HepG2 (cell line): ENCODE measurements at places on chromosomes 7 and 10. TPM values are rescaled to one million over a fixed set of nuclear protein-coding genes. Genes with fewer than 3 reads are reported as not detected.

AKR1C4 gene
- 0.18 and 0.28 TPM in 2 replicates for total RNA-seq

SLC26A4 gene
- total RNA-seq: 0.11 TPM in 1 of 2 replicates, not detected in the other

VWDE gene
- 0.14 and 0.27 TPM in 2 replicates for total RNA-seq

SGCE gene
- 31.4 and 52.3 TPM in 2 replicates for total RNA-seq

SLIT1 gene
- 0.07 and 0.33 TPM in 2 replicates for total RNA-seq

GRCh38 chr10:131847241-131847783 lies 53.5 kb upstream of the PPP2R2D start:
- peaks cover 6% of the 10 kb centered on the region for H3K27me3 ChIP-seq
- H3K4me1 ChIP-seq: no peaks in the 10 kb centered on the region
- no peak for DNase-seq

DNA sequence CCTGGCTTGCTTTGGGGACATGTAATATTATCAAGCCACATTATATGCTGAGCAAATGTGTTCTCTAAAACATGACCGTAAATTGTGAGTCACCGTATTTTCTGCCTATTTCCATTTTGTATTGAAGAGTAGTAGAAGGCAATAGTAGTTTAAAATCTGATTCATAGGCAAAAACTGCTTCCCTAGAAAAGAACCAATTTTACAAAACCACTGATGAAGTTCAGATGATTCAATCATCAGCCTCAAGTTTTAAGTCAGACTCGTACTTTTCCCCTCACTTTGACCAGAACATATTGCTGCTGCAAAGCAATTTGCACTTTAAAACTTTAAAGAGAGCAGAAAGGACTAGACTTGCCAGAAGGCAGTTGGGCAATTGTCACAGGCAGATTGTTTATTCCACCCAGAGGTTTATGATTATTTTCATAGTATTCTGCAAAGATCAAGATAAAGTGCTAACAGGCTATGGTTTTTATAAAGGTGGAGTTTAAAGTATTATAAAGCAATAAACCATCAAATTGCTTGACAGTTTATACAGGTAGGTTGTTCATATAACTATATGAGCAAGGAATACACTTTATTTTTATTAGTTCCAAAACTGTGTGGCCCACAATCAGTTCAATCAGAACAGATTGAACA lies 168.2 kb downstream of the ETV1 start:
- H3K27me3 ChIP-seq: no peaks in the 10 kb centered on the region
- DNase-seq: no peak
- no peaks in the 10 kb centered on the region for H3K36me3 ChIP-seq

DNA sequence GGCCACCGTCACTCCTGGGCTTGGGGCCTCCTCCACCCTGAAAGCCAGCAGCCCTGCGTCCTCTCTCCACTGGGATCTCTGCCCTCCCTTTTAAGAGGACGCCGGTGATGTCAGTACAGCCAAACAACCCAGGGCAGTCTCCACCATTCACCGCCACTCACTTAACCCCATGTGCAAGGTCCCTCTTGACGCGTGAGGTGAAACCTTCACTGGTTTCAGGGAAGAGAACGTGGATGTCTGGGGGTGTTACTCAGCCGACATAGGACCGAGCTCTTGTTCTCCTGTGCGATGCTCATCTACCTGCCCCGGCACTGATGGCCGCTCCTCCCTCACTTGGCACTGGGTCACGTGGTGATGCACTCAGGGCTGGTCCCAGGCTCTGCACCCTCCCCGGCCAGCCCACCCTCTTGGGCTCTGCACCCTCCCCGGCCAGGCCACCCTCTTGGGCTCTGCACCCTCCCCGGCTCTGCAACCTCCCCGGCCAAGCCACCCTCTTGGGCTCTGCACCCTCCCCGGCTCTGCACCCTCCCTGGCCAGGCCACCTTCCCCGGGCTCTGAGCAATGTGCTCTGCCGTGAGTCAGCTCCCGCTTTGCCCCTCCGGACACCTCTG lies 36.1 kb downstream of the ADGRA1 start:
- H3K27me3 ChIP-seq: peaks cover 8% of the 10 kb centered on the region
- H3K4me3 ChIP-seq: no peak overlapping the region
- DNase-seq: no peak
- H3K4me1 ChIP-seq: no peaks in the 10 kb centered on the region
- no peaks in the 10 kb centered on the region for H3K36me3 ChIP-seq
- H3K27ac ChIP-seq: no peak overlapping the region

- H3K27me3 ChIP-seq: peaks cover 9% of the 10 kb centered on the region
- no peak within 1 kb of the TSS for H3K4me3 ChIP-seq
- no peak for DNase-seq
- H3K27ac ChIP-seq: no peak within 1 kb of the TSS
- H3K36me3 ChIP-seq: no peaks in the 10 kb centered on the region
Observed at GRCh38 chr10:86668297-86669165, at the start of gene LDB3. Gene LDB3, plus strand, starts transcription at chr10:86668511. Its CDS starts 181 bp downstream, at chr10:86668692.

DNA sequence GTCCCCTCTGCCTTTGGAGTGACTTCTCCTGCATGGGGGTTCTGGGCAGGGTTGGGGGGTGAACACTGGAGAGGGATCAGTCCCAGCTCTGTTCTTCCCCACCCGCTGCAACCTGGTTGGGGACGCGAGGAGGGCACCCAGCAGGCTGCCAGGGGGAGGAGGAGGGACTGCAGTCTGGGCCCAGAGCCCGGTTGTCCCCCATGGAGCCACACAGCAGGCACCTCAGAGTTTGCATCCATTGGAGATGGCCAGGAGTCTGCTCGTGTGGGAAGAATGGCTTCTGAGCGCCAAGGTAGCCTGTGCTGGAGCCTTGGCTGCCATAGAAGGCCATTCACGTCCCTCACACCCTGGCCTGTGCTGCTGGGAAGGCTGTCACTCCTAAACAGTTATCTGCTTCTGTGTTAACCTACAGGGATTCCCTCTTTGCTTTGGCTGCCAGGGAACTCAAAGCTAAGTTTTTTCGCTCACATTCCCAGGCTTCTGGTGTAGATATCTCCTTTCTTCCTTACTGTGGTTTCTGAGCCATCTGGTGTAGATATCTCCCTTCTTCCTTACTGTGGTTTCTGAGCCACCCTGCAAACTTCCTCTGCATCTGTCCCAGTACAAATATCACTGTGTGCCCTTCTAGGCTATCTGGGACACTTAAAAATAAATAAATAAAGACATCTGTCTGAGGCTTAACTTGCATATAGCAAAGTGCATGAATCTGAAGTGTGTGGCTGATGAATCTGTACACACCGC lies 133.7 kb downstream of the LHPP start:
- H3K4me1 ChIP-seq: peaks cover 24% of the 10 kb centered on the region
- DNase-seq: no peak
- no peak overlapping the region for H3K4me3 ChIP-seq
- H3K27ac ChIP-seq: no peak overlapping the region
- no peaks in the 10 kb centered on the region for H3K36me3 ChIP-seq

GRCh38 chr10:101771380-101771779 lies 4.5 kb downstream of the FGF8 start:
- no peak overlapping the region for H3K4me3 ChIP-seq
- H3K36me3 ChIP-seq: no peaks in the 10 kb centered on the region
- peaks cover 22% of the 10 kb centered on the region for H3K27me3 ChIP-seq
- H3K4me1 ChIP-seq: no peaks in the 10 kb centered on the region
- H3K27ac ChIP-seq: no peak overlapping the region

DNA sequence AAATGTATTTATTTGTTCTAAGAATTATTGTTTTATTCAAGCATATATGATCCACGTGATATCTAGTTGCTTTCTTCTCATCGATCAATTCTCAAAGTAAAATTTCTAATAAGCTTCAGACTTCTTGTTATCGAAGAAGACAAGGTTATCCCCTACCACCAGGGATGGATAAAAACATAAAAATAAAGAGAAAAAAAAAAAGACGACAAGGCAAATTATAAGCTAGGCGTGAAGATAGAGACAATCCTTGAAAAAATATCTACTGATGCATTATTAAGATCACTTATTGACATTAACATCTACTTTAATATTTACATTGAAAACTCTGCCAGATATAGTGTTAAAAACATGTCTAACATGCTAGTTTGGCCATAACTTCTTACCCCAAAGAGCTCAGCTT lies 19.4 kb downstream of the PEX1 start:
- no peaks in the 10 kb centered on the region for H3K27me3 ChIP-seq
- H3K4me3 ChIP-seq: no peak overlapping the region
- no peak overlapping the region for H3K27ac ChIP-seq

GRCh38 chr10:99411546-99411945 lies 18.9 kb downstream of the GOT1 start:
- peak overlapping the region; percentile 49 for H3K27ac ChIP-seq
- H3K27me3 ChIP-seq: no peaks in the 10 kb centered on the region
- no peak overlapping the region for H3K4me3 ChIP-seq
- peaks cover 20% of the 10 kb centered on the region for H3K4me1 ChIP-seq
- H3K36me3 ChIP-seq: peaks cover 15% of the 10 kb centered on the region
- DNase-seq: no peak

GRCh38 chr7:113085781-113086390 lies 741 bp downstream of the GPR85 start:
- H3K36me3 ChIP-seq: no peaks in the 10 kb centered on the region
- H3K4me3 ChIP-seq: no peak overlapping the region
- H3K4me1 ChIP-seq: no peaks in the 10 kb centered on the region
- no peak overlapping the region for H3K27ac ChIP-seq

DNA sequence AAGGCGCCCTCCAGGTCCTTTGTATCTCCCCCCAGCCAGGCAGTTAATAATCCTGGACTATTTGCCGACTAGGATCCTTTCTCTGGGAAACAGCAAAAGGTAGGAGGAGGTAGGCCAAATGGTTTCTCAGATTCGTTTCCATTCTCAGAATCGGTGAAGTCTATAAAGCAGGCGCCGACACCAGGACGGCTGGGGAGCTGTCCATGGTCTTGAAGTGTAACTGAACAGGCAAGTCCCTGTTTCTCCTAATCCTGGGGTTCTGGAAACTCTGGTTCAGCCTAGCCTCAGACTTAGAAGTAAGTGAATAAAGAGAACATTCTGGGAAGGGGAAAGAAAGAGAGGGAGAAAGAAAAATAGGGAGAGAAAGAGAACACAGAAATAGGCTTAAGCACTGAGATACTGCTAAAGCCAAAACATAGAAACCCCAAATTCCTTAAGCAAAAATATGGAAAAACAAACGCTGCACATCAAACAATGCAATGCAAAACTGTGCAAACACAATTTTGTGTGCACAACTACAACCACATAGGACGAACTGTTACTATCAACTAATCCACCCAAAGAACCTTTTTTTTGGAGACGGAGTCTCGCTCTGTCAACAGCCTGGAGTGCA lies 11.1 kb upstream of the INA start:
- DNase-seq: peak; percentile 63
- H3K36me3 ChIP-seq: no peaks in the 10 kb centered on the region
- H3K27ac ChIP-seq: no peak overlapping the region
- no peaks in the 10 kb centered on the region for H3K27me3 ChIP-seq

GRCh38 chr10:29435809-29436501 lies 147.1 kb downstream of the LYZL1 start:
- no peak overlapping the region for H3K4me3 ChIP-seq
- peak; percentile 75 for DNase-seq
- H3K27ac ChIP-seq: peak overlapping the region; percentile 10
- no peaks in the 10 kb centered on the region; the same call in 1 of the 2 replicates for H3K27me3 ChIP-seq
- peaks cover 36% of the 10 kb centered on the region for H3K4me1 ChIP-seq

DNA sequence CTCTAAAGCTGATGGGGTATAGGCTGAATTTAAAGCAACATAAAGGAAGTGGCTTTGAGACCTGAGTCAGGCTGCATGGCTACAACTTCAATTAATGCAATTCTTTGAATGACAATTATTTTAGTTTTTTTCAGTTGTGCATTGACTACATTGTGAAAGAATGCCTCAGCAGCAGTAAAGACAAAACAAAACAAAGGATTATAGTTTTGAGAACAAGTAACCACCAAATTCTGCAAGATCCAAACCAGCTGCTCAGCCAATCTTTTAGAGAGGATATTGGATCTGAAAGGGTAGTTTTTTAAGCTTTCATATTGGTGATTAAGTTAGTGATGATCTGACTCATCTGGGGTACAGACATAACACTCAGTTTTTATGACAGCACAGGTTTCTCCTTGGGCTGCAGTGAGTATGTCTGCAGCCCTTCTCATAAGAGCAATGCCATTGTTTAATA lies 40.6 kb upstream of the ABCA13 start:
- no peak overlapping the region for H3K27ac ChIP-seq
- H3K4me3 ChIP-seq: no peak overlapping the region
- no peaks in the 10 kb centered on the region for H3K36me3 ChIP-seq
- no peak for DNase-seq
- H3K27me3 ChIP-seq: no peaks in the 10 kb centered on the region
- H3K4me1 ChIP-seq: no peaks in the 10 kb centered on the region

- H3K27ac ChIP-seq: no peak overlapping the region
- H3K4me1 ChIP-seq: no peaks in the 10 kb centered on the region
- no peak overlapping the region for H3K4me3 ChIP-seq
- no peak for DNase-seq
Observed at GRCh38 chr10:20372748-20373147, 524.4 kb downstream of the NEBL start.

DNA sequence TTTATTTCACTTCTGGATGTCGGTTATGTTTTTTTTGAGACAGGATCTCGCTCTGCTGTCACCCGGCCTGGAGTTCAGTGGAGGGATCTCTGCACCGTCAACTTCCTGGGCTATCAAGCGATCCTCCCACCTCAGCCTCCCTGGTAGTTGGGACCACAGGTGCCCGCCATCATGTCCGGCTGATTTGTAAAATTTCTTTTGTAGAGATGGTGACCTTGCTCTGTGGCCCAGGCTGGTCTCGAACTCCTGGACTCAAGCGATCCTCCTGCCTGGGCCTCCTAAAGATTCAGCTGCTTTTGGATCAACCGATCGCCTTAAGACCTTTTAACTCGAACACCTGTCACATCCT lies 606 bp upstream of the RABGEF1 start:
- H3K36me3 ChIP-seq: no peaks in the 10 kb centered on the region; the same call in 2 of the 3 replicates
- no peak for DNase-seq
- peak overlapping the region; percentile 96 for H3K4me3 ChIP-seq

- no peak overlapping the region for H3K4me3 ChIP-seq
- no peak for DNase-seq
- H3K27ac ChIP-seq: no peak overlapping the region
Observed at GRCh38 chr10:114189700-114190099, 10.5 kb downstream of the TDRD1 start.

- no peak overlapping the region for H3K27ac ChIP-seq
- no peak overlapping the region for H3K4me3 ChIP-seq
- no peak for DNase-seq
- H3K36me3 ChIP-seq: no peaks in the 10 kb centered on the region
Observed at GRCh38 chr7:114932991-114933390, 11.1 kb downstream of the MDFIC start.

GRCh38 chr10:70597856-70598815 lies 4.4 kb downstream of the PRF1 start:
- no peak overlapping the region for H3K27ac ChIP-seq
- no peak overlapping the region for H3K4me3 ChIP-seq
- H3K36me3 ChIP-seq: no peaks in the 10 kb centered on the region
- H3K4me1 ChIP-seq: peaks cover 48% of the 10 kb centered on the region
- no peak for DNase-seq
- no peaks in the 10 kb centered on the region for H3K27me3 ChIP-seq

- H3K27me3 ChIP-seq: no peaks in the 10 kb centered on the region
- peaks cover 12% of the 10 kb centered on the region for H3K4me1 ChIP-seq
- H3K36me3 ChIP-seq: no peaks in the 10 kb centered on the region
- no peak for DNase-seq
- no peak overlapping the region for H3K27ac ChIP-seq
Observed at GRCh38 chr10:101834341-101834740, 9.3 kb downstream of the KCNIP2 start.

- peaks cover 1% of the 10 kb centered on the region; the same call in 1 of the 2 replicates for H3K27me3 ChIP-seq
- H3K4me1 ChIP-seq: peaks cover 8% of the 10 kb centered on the region; the same call in 1 of the 2 replicates
- H3K4me3 ChIP-seq: no peak overlapping the region
- no peak overlapping the region for H3K27ac ChIP-seq
- no peaks in the 10 kb centered on the region for H3K36me3 ChIP-seq
- DNase-seq: no peak
Observed at GRCh38 chr10:124251317-124252065, 158.1 kb upstream of the CHST15 start.
